Activated effector memory CD4-positive, alpha-beta T cell treated with Interleukin-2 at 50 U/mL for 16 hours (primary cell): ENCODE measurements at places on chromosomes 16 and 17.
A peak's percentile ranks its signal among the peaks of the same experiment; 100 is the strongest.

DNA sequence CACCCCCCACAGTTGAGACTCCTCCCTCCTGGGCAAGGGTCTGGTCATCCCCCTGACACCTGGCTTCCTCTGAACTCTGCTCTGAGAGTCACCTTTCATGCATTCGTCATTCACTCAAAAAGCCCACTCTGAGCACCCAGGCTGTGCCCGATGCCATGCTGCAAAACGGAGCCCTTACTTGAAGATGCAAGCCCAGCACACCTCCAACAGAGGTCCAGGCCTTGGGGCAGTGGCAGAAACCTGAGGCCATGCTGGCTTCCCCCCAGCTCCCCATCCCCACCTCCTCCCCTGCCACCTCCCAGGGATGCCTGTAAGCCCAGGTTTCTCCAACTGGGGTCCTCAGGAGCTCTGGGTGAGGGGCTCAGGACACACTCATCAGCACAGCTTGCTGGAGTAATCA lies 67.7 kb upstream of the TNRC6C start:
- DNase-seq: no peak

GRCh38 chr16:72256398-72257066 lies 84.6 kb upstream of the PMFBP1 start:
- DNase-seq: no peak

DNA sequence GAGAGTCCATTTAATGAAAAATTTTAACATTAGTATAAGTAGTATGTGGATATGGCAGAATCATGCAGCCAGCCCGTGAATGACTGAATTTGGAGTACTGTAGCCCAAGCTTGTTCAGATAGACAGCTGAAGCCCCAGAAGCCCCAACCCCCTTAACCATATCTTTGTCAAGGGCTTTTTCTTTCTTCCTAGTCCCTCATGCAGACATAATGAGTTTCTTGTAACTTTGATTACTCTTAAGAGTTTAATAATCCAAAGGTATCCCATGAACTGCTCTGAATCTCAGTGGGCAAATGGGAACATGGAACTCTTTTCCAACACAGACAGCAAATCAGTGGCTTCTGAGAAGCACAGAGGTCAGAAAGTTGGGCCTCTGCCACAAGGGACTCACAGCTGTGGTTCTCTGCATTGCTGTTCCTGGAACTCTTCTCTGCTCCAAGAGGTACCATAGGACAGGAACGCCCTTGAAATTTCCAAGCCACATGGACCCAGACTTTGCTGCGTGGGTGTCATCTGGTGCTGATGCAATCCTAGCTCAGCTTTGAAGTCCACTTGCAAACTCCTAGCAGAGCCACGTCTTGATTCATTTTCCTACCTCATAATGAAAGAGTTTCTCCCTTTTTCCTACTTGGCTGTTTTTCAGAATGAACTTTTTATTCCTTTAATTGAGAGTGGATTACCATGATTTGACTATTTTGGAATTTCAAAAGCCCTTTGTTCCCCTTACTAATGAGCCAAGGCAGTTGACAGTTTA lies 18.1 kb downstream of the LYRM1 start:
- no peak for DNase-seq

DNA sequence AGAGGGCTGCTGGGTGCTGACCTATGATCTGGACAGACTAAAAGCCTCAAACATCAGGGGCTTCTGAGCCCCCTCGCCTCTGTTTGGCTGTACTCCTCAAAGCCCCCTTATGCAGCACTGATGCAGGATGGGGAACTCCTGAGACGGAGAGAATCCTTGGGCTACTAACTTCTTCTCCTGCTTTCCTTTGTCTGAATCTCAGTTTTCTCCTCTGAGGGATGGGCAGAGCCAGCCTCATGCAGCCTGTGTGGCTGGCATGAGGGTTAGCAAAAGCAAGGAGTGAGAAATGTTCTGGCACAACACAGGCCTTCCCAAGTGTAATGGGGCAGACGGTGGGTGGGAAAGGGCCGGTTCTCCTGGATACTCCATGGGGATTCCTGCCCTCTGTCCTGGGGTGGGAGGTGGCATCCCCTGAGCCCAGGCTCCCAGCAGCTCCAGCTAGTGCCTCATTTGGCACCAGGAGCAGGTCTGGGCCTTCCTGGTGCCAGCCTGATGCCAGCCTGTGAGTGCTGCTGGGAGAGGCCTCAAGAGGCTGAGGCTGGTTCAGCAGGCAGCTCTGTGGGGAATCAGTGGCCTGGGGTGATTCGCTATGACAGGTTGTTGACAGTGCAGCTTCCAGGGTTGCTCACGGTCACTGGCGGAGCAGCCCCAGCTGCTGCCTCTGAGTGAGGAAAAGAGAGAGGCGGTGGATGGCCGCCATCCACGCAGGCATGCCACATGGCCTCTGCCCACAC lies 4.0 kb upstream of the BRD7 start:
- no peak for DNase-seq

GRCh38 chr16:8660841-8661301 lies 13.5 kb upstream of the ABAT start:
- peak; percentile 42 for DNase-seq

GRCh38 chr16:2096853-2097595 lies 38.7 kb downstream of the PKD1 start:
- no peak for DNase-seq

- DNase-seq: peak; percentile 62
Observed at GRCh38 chr16:57042157-57043111, 49.9 kb upstream of the CPNE2 start.

- no peak for DNase-seq
Observed at GRCh38 chr17:21005367-21005766, 37.4 kb downstream of the USP22 start.

DNA sequence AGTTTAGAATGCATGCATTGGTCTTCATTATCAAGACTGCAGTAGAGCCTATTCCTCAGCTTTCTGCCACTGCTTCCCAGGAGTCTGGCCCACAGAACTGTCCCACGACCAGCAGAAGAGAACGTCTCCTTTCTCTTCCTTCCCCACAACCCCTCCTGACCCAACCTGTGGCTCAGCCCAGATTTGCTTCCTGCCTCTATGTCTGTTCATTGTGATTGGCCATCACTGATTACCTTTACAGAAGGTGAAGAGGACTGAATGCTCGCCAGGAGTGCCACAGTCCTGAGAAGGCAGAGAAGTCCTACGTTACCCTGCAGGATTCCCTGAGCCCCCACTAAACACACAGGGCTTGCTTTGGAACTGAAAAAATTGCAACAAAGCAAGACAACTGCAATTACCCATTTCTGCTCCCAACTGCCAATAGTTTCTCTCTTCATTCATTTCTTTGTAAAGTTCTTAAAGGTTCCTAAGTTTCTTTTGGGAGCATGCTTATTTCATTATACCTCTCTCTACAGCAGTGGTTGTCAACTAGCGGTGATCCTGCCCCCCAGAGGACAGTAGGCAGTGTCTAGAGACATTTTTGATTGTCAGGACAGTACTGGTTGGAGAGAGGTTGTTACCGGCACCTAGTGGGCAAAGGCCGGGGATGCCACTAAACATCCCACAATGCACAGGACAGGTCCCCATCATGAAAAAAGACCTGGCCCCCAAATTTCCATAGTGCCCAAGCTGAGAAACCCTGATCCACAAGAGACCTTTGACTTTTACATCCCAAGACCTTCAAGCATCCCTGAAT lies 4.5 kb upstream of the NAT9 start:
- DNase-seq: no peak

- DNase-seq: no peak
Observed at GRCh38 chr17:13498184-13498583, 103.5 kb downstream of the HS3ST3A1 start.

GRCh38 chr17:81842378-81842724 lies 7.5 kb upstream of the PPP1R27 start:
- DNase-seq: no peak

- DNase-seq: no peak
Observed at GRCh38 chr17:19250421-19251173, 13.4 kb downstream of the EPN2 start.

- no peak for DNase-seq
Observed at GRCh38 chr17:16516594-16517051, 24.6 kb upstream of the LRRC75A start.

DNA sequence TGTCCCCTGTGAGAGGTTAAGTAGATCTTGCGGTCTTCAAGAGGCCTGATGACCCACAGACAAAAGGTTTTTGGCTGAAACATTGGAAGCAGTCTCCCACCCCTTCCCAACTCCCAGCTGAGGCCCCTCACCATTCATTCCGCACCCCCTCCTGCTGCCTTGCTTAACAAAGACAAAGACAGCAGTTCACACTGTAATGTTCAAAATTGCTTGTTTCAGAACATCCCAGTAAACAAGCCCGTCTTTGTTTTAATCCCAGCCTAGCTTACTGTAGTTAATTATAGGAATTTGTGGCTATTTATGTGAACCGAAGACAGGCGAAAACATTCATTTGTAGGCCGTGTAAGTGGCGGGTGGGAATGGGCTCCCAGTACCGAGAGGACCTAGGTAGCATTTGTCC lies 55.7 kb downstream of the IRX5 start:
- DNase-seq: no peak

GRCh38 chr16:81210807-81211206 lies 27.7 kb upstream of the BCO1 start:
- no peak for DNase-seq

DNA sequence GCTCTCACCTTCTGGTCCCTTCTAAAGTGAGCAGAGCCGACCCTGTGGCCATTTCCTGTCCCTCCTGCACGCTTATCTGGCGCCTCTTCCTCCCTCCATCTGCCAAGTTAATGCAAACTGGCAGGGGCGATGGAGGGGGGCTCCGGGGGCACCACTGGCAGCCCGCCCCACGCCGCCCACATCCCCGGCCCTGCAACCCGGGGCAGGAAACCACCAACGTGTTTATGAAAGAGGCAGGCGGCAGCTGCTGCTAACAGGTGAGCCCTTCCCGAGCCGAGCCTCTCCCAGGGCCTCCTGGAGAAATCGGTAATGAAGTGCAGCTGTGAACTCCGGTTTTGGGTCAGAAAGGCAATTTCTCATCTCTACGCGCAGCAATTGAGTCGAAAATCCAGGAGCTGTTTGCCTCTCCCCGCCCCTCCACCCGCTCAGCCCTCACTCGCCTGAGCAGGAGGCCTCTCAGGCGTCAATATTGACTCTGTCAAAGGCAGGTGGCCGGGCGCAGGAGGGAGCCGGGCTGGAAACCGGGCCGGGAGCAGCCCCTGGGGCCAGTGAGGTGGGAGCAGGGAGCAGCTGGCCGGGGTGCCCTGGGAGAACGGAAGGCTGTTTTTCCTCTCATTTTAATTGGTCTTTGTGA lies 164.4 kb upstream of the GSE1 start:
- DNase-seq: peak; percentile 49

DNA sequence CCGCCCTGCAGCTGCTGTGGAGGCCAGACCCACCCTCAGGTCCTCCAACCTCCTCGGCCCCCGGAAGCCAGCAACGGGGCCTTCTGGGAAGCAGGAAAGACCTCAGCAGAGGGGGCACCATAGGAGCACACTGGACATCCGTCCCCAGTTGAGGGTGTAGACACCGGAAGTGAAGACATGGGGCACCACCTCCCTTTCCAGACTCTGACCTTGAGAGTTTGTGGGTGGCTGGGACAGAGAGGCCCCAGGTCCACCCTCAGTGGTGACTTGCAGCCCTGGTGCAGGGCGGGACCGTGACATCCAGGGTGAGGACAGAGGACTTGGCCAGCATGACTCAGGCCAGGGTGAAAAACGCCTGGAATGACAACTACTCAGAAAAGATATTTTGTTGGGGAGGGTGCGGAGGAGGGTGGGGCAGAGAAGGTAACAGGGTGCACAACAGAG lies 19.9 kb downstream of the CEP295NL start:
- no peak for DNase-seq

DNA sequence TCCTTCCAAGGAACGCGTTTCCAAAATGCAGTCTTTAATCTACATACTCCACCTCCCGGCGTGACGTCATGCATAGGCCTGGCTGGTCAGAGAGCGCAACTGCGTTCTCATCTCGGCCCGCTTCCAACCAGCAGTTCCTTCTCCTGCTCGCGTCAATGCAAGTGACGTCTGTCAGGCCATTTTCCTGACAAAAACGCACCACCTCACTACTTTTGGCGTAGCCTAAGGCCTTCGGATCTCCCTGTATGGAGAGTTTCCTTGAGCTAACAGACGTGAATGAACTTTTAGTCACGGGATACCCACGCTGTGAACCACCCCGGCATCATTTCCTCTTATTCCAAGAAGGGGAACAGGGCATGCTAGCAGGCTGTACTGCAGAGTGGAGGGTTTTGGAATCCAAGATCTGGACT lies 25.0 kb downstream of the TEX14 start:
- DNase-seq: peak; percentile 4

- DNase-seq: no peak
Observed at GRCh38 chr17:8563024-8563776, 67.3 kb downstream of the MYH10 start.

GRCh38 chr16:50300942-50301625 lies 34.7 kb downstream of the ADCY7 start:
- DNase-seq: no peak

- DNase-seq: no peak
Observed at GRCh38 chr16:30033270-30033669, 2.2 kb upstream of the TLCD3B start.

DNA sequence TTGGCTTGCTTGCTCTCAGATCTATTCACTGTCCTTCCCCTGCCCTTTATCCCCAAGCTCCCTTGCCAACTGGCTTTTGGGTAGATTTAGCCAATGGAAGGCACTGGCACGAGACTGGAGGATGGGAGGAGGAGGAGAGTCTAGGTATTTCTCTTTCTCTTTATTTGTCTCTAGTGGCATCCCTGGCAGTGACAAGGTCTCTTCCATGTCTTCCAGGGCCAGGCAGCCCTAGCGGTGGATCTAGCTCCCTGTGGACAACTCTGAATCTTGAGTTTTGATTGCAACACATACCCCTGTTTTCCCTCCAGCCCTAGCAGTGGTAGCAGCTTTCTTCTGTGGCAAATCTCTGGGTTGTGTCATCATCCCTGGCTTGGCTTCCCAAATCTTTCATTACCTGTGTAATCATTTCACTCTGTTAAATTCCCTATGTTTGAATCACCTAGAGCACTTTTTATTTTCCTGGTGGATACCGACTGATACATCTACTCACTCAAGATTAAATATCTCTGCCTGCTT lies 171.1 kb upstream of the IRX6 start:
- DNase-seq: no peak

GRCh38 chr17:55794725-55795482 lies 44.1 kb downstream of the PCTP start:
- no peak for DNase-seq

DNA sequence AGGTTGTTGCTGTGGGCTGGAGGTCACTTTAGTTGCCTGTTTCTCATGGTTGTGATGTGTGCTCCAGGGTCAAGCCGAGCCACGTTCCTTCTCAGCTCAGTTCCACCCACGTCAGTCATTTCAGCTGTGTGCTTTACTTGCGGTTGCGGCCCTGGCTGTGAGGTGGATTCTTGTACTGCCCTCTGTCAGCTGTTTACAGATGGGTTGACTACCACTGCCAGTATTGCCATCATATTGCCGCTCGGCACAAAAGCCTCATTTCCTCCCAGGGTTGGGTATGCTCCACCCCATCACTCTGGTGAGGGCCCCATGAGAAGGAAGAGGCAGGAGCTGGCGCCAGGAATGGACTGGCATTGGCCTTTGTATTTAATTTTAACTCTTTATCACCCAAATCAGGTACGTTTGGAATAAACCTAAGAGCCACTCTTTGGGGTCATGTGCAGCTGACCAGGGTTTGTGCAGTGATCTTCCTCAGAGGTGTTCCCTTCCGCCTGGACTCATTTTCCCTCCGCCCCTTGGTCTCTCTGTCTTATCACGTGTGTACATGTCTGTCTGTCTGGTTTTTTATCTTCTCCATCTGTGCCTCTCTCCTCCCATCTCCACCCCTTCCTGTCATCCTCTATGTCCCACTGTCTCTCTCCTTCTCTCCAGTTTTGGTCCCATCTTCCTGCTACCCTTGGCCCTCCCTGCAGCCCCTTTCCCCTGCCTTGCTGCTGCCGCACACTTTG lies 25.0 kb downstream of the METTL22 start:
- DNase-seq: no peak

GRCh38 chr17:63544467-63545301 lies 5.6 kb upstream of the DCAF7 start:
- DNase-seq: no peak
